ENCODE measurements at places on chromosomes 6 and 20.
A peak's percentile ranks its signal among the peaks of the same experiment; 100 is the strongest.

DNA sequence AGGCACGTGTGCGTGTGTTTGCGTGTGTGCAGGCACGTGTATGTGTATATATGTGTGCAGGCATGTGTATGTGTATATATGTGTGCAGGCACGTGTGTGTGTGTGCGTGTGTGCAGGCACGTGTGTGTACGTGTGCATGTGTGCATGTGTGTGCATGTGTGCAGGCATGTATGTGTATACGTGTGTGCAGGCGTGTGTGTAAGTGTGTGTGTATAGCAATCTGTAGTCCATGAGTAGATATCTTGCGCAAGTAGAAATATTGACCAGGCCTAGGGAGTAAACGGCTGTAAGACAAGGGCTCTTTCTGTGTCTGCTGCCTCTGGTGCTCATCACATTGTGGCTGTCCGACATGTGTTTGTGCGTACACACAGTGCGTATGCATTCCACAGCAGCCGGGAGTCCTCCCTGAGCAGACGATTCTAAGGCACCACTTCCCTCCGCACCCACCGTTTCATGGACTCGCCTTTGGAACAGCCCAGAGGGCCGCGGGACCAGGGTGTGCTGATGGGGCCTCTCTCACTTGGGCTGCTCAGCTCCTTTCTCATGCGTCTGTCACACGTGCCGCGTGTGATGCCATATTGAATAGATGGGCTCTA is 167.6 kb downstream of the ERMARD start:
- DNase-seq = no peak

GRCh38 chr20:50429412-50429811 is 80.8 kb upstream of the PTPN1 start:
- no peak for DNase-seq

DNA sequence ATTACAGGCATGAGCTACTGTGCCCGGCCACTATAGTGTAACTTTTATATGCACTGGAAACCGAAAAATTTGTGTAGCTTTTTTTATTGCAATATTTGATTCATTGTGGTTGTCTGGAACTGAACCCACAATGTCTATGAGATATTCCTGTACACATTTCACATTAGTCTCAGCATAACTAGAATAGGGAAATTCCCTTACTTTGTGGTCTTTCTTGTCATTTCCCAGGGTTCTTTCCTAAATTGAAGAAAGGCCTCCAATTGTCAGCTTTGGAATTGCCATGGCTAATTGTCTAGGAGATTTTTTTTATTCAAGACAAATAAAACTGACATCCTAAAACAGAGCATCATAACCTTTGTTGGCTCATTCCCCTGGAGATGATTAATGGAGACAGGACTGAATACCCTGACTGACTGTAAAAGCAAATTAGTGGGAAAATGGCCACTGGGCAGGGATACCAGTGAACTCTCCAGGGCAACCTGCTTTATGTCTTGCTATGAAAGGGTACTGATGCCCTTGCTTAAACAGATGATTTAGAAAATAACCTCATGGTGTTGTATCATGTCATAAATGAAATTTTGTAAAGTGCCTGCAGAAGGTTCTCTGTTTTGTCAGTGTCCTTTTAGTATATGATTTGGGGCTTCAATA is 576.9 kb downstream of the RFPL4B start:
- DNase-seq = no peak

DNA sequence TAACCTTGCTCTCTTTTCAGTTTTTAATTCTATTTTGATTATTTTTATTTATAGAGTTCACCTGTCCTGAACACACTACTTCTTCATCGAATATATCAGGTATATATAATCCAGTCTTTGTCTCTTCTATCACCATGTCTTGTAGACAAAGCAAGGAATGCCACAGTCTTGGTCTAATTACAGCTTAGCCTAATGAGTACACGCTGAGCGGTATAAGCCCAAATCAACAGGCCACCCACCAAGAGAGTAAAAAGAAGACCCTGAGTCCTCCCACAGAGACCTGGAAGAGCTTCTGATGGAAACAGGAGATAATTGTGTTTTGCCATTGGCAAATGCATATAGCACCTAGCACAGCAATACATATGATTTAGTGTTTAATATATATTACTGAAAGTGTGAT is 68.7 kb upstream of the TCF21 start:
- no peak for DNase-seq

DNA sequence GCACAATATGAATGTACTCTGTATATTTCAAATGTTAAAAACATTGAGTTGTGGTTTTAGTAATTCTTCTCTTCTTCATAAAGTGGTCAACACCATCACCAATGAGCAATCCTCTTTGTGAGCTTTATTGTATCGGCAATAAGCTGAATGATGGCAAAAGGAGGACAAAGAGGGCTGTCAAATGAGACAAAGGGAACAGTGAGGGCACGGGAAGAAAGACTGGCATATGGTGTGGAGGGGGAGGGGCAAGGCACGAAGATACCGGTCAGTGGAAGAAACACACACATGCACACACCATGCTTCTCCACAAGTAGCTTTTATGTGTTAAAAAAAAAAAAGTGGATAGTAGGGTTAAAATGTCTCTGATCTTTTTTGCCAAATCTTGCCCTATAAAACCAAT is 506.8 kb upstream of the CITED2 start:
- DNase-seq = no peak

DNA sequence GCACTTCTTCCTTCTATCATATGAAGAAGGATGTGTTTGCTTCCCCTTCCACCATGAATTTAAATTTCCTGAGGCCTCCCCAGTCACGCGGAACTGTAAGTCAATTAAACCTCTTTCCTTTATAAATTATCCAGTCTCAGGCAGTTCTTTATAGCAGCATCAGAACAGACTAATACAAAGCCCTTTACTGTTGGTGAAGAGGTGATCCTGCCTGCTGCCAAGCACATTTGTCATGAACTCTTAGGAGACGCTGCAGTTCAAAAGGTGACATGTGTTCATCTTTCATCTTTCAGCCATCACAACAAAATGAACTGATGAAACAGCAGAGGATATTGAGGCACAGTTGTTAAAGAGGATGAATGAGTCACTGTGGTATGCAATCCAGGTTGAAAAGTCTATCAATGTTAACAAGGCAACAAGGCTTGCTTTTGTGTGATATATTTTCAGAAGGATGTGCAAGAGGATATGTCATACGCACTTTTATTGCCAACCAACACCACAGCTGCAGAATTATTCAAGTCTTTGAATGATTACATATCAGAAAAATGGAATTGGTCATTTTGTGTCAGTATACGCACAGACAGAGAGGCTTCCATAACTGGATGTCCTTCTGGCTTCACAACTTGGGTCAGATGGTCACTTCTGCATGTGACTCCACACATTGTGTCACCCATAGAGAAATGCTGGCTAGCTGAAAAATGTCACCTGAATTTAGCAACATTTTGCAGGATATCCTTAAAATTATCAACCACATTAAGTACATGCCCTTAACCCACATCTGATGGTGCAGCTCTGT is 52.4 kb upstream of the PLN start:
- DNase-seq = peak; percentile 33

DNA sequence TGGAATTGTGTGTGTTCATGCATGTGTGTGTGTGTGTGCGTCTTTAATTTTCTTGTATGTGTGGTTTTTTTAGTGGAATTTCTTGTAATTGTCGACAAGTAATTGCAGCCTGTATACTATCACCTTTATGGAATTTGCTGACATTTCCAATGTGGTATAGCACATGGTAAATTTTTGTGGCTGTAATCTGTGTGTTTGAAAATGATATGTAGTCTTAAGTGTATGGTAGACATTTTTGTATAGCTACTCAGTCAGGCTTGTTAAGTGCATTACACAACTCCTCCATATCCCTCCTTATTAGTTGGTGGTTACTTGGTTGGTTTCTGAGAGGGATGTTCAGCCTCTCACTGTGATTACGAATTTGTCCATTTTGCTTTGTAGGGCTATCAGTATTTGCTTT is 384.5 kb upstream of the HSF2 start:
- DNase-seq = no peak

GRCh38 chr20:53547664-53548239 is 45.9 kb downstream of the ZNF217 start:
- DNase-seq = peak; percentile 73

- DNase-seq = peak; percentile 74
These were observed 9.1 kb downstream of the ANKRD60 start for GRCh38 chr20:58219342-58219700.

- no peak for DNase-seq
These were observed 9.9 kb upstream of the ID4 start for GRCh38 chr6:19827247-19827646.

- DNase-seq = no peak
These were observed 47.5 kb downstream of the EYA4 start for GRCh38 chr6:133288662-133289061.

GRCh38 chr6:22956029-22956681 is 386.8 kb downstream of the HDGFL1 start:
- DNase-seq = no peak

DNA sequence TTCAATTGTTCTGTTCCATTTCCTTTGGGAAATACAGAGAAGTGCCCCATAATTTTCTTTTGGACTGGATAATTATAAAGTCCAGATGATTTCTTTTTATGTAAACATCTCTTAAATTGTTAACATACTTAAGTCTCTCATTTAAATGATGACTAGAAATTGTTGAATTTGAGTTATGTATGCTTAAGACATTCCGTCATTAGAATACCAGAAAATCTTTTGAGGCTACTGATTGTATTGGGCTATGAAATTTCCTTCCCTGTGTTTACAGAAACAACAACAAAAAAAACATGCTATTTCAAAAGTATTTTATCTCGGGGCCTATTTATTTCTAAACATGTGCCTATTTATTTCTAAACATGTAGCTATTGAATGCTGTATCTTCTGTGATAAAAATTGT is 125.4 kb downstream of the SH3BGRL2 start:
- DNase-seq = no peak

DNA sequence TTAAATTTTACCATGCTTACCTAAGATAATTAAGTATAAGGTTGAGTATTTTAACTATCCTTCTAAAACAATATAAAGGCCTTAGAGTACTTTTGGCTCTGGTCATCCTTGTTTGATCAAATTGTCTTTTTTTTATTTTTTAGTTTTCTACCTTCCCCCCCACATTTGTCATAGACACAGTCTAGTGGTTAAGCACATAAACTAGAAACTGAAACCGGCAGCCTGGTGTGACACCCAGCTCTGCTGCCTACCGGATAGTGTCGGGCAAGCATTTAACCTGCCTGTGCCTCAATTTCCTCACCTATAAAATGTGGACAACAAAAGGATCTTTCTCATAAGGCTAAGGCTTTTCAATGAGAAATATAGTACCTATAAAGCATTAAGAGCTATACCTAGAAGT is 21.6 kb upstream of the TULP4 start:
- DNase-seq = no peak

DNA sequence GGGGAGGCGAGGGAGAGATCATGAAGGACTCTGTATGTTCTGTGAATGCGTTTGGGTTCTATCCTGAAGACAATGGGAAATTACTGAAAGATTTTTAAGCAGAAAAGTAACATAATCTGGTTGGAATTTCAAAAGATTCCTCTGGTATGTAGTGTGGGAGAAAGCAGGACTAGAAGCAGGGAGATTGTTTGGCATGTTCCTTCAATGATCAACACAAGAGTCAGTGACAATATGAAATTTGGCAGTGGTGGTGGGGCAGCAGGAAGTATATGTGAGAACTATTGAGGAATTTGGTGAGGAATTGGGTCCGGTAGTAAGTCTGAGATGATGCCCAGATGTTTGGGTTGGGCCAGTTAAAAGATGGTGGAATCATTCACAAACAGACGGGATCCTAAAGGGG is 348.7 kb downstream of the CD83 start:
- DNase-seq = no peak

DNA sequence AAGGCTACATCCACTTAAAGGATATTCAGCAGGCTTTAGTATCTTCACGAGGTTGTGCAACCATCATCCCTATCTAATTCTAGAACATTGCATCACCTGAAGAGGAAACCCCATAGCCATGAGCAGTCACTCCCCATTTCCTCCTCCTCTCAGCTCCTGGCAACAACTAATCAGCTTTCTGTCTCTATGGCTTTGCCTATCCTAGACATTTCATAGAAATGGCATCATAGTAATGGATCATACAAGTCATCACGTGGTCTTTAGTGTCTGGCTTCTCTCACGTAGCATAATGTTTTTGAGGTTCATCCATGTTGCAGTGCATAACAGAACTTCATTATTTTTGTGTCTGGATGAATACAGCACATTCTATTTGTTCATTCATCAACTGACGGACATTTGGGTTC is 20.5 kb downstream of the SNAI1 start:
- DNase-seq = peak; percentile 69

GRCh38 chr20:5908981-5909380 is 41.4 kb downstream of the TRMT6 start:
- DNase-seq = no peak

- no peak for DNase-seq
These were observed 30.8 kb downstream of the METTL24 start for GRCh38 chr6:110327391-110327790.

GRCh38 chr6:54426995-54427394 is 118.8 kb downstream of the TINAG start:
- DNase-seq = no peak

- no peak for DNase-seq
These were observed 10.1 kb downstream of the CRYBG1 start for GRCh38 chr6:106370639-106371038.

- DNase-seq = no peak
These were observed 2.6 kb downstream of the TFEB start for GRCh38 chr6:41732591-41733359.

DNA sequence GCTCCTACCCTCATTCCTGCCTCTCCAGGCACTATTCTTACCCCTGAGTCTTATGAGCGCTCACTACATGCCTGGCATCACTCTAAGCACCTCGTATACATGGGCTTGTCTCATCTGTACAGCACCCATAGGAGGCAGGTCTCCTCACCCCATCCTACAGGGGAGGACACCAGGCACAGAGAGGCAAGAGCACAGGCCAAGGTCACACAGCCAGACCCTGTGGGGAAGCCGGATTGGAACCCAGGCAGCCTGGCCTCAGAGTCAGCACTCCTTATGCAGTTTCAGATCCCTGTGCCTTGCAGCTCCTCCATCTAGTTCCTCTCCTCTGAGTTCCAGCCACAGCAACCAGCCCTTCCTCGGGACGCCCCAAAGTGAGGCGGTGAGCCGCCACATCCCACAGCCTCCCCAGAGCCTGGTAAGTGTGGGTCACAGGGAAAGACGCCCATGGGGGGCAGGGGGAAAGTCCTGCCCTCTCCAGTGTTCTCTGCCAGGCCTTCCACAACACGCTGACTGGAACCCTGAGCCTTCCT is 103.3 kb downstream of the NFATC2 start:
- DNase-seq = no peak

DNA sequence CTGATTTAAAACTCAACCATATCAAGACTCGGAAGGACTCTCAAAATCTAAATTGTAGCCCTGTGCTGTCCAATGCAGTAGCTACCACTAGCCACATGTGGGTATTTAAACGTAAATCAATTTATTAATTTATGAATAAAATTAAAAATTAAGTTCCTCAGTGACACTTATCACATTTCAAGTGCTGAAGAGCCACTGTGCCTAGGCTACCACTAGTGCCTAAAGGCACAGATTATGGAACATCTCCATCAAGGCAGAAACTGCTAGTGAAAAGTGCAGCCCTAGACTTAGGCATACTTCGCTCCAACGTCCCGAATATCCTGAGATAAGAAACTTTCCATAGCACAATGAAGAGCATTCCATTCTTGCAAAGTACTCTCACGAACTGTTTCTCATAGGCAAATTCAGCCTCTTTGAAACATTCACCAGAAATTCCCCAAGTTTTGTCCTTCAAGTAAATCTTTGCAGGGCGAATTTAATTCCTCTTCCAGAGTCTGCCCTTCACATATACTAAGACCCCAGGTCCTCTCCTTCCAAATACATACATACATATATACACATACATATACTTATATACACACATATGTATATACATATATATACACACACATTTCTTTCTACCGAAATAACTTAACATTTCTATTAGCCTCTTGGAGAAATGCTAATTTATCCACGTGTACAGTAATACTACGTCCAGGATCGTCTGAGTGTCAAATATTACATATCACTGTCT is 1.3 kb downstream of the SUPT3H start:
- DNase-seq = peak; percentile 29
